ENCODE measurements at places on chromosomes 12 and 14. TPM values are rescaled to one million over a fixed set of nuclear protein-coding genes. Genes with fewer than 3 reads are reported as not detected.

Gene NDUFA9
- 225 TPM for total RNA-seq

Gene SLC10A1
- total RNA-seq = not detected

Gene FAM181A
- total RNA-seq = not detected

Gene SERPINA1
- 278 TPM for total RNA-seq

Gene CCDC197
- total RNA-seq = not detected

Gene PLA2G1B
- total RNA-seq = not detected

Gene PRB2
- total RNA-seq = not detected

Gene SERPINA9
- not detected for total RNA-seq

Gene TEX52
- not detected for total RNA-seq

Gene TAS2R8
- not detected for total RNA-seq

Gene C12orf60
- total RNA-seq = 0.89 TPM

Gene CELA1
- total RNA-seq = not detected

Gene KCNMB4
- total RNA-seq = 0.35 TPM

Gene RAB21
- 52.5 TPM for total RNA-seq

Gene GPR135
- total RNA-seq = 1.4 TPM

Gene CCDC38
- total RNA-seq = not detected

Gene ATG2B
- total RNA-seq = 13.6 TPM

Gene SLC5A8
- 0.30 TPM for total RNA-seq

Gene NANOG
- total RNA-seq = 0.40 TPM

Gene CLEC6A
- total RNA-seq = not detected

Gene HOXC4
- not detected for total RNA-seq

Gene TSPAN11
- total RNA-seq = 8.2 TPM

Gene A2M
- total RNA-seq = 201 TPM

Gene OTUB2
- 2.2 TPM for total RNA-seq

Gene BMAL2
- 14.9 TPM for total RNA-seq

Gene BMP4
- 11.7 TPM for total RNA-seq

Gene TRHDE
- total RNA-seq = 0.57 TPM

Gene TSPAN8
- 1,318 TPM for total RNA-seq

Gene MYO1H
- not detected for total RNA-seq

Gene CISTR
- total RNA-seq = not detected

Gene IL26
- not detected for total RNA-seq

Gene GYS2
- total RNA-seq = not detected

Gene ERP27
- total RNA-seq = 2.1 TPM

Gene LHX5
- total RNA-seq = not detected

Gene SLC6A13
- total RNA-seq = not detected

Gene SLC38A2
- 158 TPM for total RNA-seq

Gene GLS2
- 3.0 TPM for total RNA-seq

Gene RNASE3
- total RNA-seq = not detected

Gene RIMBP2
- total RNA-seq = 5.6 TPM

Gene CARMIL3
- total RNA-seq = 2.1 TPM

Gene SRP54
- 43.5 TPM for total RNA-seq

Gene MYH6
- total RNA-seq = not detected

Gene KRT72
- not detected for total RNA-seq

Gene GPD1
- 3.4 TPM for total RNA-seq

Gene KERA
- total RNA-seq = not detected

Gene PPP1R36
- total RNA-seq = 5.0 TPM

Gene DPY19L2
- 1.3 TPM for total RNA-seq

Gene AQP2
- total RNA-seq = not detected

Gene LIN7A
- total RNA-seq = 1.8 TPM

Gene HOTAIR
- total RNA-seq = not detected

Gene LAG3
- total RNA-seq = 1.0 TPM

Gene MARK3
- total RNA-seq = 52.5 TPM

Gene TMEM52B
- total RNA-seq = not detected

Gene MLF2
- 199 TPM for total RNA-seq

Gene RASAL1
- 9.0 TPM for total RNA-seq

Gene KRT74
- not detected for total RNA-seq

Gene C3AR1
- total RNA-seq = 1.8 TPM

Data from colonic mucosa (tissue), 4 donors.